T-helper 1 cell (primary cell): ENCODE measurements at places on chromosomes 3 and 15.

- no peak for DNase-seq
These were observed 23.5 kb upstream of the TRPM1 start for GRCh38 chr15:31125061-31125460.

- DNase-seq: no peak
These were observed 46.9 kb downstream of the MBNL1 start for GRCh38 chr3:152315623-152316022.

- DNase-seq: no peak
These were observed 62.7 kb downstream of the NPTN start for GRCh38 chr15:73570355-73571032.

- DNase-seq: no peak
These were observed 5.1 kb upstream of the TLE3 start for GRCh38 chr15:70102827-70103226.

DNA sequence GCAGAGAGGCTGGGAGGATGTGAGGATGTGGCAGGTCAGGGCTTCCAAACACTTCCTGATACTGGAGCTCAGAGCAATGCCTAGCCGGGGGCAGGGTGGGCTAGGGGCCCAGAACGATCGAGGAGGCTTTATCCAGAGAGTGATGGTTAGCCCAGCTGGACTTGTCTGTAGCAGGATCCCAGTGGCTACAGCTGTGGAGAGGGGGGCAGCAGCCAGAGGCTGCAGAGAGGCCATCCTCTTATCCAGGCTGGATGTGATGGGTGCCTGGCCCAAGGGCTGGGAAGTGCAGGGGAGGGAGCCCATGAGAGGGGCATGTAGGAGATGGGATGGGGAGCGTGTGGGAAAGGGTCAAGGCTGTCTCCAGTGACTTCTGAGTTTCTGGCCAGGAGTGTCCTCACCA is 4.6 kb downstream of the PARP3 start:
- no peak for DNase-seq

GRCh38 chr15:29774900-29775299 is 47.4 kb downstream of the TJP1 start:
- no peak for DNase-seq

- DNase-seq: no peak
These were observed 36.4 kb downstream of the CFAP100 start for GRCh38 chr3:126431103-126431534.

DNA sequence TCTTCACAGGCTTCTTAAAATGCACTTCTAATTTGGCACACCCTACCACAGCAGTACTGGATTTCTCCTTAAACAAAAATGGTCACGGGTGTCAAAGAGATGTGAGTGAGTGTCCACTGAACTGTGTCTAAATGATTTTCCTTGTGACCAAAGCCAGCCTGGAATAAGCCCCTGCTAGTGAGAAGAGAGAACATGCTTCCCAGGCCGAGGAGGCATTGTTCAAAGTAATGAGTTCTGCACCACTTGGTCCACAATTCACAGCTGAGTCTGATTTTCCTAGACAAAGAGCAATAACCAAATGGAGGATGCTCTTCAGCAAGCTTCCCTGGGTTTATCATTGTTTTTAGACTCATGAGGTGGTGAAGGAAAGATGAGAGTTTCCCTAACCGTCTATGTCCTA is 3.8 kb downstream of the PLCH1 start:
- no peak for DNase-seq

GRCh38 chr3:135140591-135140990 is 345.5 kb downstream of the EPHB1 start:
- DNase-seq: no peak

GRCh38 chr3:169105561-169105960 is 558.0 kb downstream of the MECOM start:
- no peak for DNase-seq

- DNase-seq: no peak
These were observed 468.9 kb downstream of the MCTP2 start for GRCh38 chr15:94700211-94700610.

DNA sequence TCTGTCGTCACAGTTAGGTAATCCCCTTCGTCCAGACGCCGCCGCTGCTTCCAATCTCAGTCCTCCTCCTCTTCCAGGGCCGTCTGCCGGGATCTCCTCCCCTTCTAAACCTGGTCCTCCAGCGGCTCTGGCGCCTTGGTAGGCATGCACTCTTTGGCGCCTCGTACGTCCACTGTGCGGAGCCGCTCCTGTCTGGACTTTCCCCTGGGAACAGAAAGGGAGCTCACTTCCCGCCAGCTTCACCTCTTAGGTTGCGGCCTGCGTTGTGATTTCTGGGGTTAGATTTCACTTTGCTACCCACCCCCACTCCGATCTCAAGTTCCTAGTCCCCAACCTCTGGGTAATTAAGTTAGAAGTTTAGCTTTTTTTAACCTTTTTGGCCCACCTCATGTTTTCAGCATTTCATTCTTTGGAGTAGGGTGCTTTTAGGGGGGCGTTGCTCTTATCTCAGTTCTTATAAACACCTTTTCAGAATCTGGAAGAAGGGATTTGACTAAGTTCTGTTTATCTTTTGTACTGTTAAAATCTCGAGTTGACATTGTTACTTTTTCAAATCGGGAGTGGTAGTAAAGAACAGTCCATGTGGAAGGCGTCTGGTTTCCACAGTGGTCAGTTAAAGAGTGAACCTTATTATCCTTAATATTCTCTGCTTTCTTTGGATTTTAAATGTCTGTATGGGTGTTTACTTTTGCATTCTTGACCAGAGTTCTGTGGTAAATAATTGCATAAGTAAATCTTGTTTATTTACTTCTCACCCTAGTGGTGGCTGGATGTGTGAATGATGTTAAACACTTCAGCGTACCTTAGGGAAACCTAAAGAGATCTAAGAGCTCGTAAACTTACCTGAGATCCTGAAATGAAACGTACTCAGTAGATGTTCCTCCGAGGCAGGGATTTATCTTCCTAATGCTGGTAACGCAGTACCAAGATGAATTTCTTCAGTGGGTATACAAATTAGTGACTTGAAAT is 611 bp downstream of the CTDSPL2 start:
- DNase-seq: no peak

GRCh38 chr3:107366766-107367165 is 10.5 kb upstream of the CCDC54 start:
- no peak for DNase-seq

- DNase-seq: no peak
These were observed 38.1 kb downstream of the SLCO2A1 start for GRCh38 chr3:133991637-133992036.

GRCh38 chr3:36488077-36488789 is 107.9 kb downstream of the STAC start:
- DNase-seq: no peak

DNA sequence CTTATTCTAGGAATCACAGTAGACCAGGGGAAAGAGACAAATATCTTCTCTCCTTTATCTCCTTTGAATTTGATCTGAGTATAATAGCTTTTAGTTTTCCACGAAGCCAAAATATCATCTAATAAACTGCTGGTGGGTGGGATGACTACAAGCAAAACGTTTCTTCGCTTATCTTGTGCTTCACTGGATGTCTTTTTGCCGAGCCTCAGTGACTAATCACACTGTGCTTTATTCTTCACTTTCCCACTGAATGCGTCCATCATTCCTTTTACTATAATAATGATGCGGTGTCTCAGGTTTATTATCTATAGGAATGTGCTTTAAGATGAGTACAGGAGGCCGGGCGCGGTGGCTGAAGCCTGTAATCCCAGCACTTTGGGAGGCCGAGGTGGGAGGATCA is 32.5 kb downstream of the CEP152 start:
- DNase-seq: no peak

DNA sequence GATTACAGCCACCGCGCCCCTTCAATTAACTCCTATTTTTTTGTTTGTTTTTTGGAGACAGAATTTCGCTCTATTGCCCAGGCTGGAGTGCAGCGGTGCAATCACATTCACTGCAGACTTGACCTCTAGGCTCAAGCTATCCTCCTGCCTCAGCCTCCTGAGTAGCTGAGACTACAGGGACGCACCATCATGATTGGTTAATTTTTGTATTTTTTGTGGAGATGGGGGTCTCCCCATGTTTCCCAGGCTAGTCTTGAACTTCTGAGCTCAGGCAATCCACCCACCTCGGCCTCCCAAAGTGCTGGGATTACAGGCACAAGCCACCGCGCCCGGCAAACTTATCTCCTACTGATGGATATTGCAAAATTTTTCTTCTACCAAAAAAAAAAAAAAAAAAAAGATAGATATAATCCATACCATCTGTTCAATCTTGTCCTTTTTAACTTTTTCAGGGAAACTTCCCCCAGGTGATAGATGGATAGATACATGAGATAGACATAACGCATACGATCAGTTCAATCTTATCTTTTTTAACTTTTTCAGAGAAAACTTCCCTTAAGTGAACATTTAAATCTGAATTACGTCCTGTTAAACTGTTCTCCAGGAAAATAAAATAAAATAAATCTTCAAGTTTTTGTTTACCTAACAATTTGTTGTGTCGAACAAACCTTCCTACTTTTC is 693 bp upstream of the RPSA start:
- no peak for DNase-seq

DNA sequence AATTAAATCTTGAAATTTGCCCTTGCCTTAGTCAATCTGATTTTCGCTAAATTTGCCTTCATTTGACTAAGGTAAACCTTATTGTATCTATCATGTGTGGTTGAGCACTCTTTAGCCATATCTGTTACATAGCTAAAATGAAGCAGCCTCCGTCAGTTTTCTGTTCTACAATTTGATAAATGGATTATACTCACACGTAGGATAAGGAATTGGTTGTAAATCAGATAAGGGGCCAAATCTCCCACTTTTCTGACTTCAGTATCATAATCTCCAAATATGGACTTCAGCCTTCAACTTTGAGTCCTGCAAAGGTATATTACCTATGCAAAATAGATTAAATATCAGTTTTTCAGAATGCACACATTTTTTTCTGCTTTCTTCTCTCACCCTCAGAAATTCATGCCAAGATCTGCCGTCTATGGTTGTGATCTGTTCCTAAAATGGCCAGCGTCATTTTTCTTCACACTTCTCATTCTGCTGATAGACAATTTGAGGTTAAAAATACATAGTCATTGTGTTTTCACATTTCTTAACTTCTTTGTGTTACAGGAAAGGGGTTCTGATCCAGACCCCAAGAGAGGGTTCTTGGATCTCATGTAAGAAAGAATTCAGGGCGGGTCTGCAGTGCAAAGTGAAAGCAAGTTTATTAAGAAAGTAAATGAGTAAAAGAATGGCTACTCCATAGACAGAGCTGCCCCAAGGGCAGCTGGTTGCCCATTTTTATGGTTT is 36.9 kb downstream of the RAB8B start:
- no peak for DNase-seq

- DNase-seq: no peak
These were observed 23.9 kb upstream of the RSL24D1 start for GRCh38 chr15:55220606-55221005.

DNA sequence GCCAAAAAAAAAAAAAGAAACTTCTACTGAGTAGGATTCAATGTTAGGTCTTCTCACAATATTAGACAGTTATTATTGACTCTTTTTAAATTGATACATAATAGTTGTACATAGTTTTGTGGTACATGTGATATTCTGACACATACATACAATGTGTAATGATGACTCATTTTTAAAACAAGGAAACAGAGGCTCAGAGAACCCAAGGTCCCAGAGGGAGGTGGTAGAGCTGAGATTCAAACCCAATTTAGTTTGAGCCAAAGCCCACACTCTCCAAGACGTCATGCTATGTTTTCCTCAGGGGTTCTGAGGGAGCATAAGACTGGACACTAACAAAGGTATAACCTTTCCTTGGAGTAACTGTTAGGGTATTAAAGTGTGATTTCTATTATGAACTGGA is 40.6 kb downstream of the MYO5C start:
- no peak for DNase-seq

DNA sequence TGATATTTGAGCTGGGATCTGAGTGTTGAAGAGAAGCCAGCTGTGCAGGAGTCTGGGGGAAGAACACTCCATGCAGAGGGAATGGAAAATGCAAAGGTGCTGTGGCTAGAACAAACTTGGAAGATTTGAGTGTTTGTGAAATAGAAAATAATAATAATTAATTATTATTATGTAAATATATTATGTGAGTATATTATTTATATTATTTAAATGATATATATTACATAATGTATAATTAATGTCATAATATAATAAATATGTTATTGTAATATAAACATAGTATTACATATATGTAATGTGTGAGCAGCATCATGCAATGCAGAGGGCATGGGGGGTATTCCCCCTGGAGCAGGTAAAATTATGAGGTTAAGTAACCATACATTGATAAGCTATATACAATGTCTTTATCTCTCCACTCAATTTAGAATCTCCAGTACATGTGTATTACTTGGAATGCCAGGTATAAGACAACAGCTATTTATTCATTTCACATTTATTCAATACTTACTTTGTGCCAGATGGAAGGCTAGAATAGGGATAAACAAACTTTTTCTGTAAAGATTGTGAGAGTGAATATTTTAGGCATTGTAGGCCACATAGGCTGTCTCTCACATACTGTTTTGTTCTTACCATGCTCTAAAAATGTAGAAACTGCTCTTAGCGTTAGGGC is 218.6 kb downstream of the MTHFS start:
- no peak for DNase-seq

GRCh38 chr3:25472731-25473130 is 44.7 kb downstream of the RARB start:
- DNase-seq: no peak

- DNase-seq: no peak
These were observed 5.2 kb upstream of the WDR5B start for GRCh38 chr3:122421101-122421500.

GRCh38 chr15:41949401-41950126 is 22.8 kb downstream of the EHD4 start:
- no peak for DNase-seq

- no peak for DNase-seq
These were observed 46.7 kb downstream of the CD200R1L start for GRCh38 chr3:112799946-112800345.

DNA sequence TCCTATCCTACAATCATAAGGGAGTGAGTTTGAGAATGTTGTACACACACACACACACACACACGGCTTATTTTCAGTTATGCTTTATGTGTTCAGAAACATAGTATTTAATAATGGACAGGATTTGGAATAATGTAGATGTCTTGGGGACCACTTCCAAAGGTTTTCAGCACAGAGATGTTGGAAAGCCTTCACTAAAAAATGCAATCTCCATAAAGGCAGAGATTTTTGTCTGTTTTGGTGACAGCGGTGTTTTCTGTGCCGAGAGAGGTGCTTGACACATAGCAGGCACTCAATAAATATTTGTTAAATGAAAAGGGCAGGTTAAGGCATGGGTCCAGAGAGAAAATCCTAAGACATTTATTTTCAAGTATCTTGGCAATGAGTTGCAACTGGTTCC is 428.2 kb upstream of the RGMA start:
- no peak for DNase-seq

DNA sequence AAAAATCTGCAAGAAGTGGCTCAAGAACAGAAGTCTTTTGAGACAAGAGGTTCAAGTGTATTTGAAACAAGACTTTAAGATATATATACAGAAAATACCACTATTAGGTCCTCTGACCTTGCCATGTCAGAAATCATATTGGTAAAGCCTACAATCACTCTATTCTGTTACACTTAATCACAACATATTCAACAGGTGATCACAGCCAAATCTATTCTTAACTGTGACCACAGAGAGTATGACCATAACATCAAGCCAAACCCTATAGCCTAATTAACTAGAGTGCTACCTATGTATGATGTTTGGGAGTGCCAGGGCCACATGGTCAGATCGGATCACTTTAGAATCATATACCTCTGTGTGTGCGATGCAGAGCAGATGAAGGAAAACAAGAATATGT is 2.2 kb downstream of the DNAJC19 start:
- no peak for DNase-seq

- no peak for DNase-seq
These were observed 17.1 kb upstream of the JMJD7 start for GRCh38 chr15:41810651-41811431.

- DNase-seq: no peak
These were observed 4.8 kb upstream of the MORC1 start for GRCh38 chr3:109122690-109123089.

GRCh38 chr3:18098960-18099587 is 326.1 kb downstream of the SATB1 start:
- no peak for DNase-seq
